ENCODE measurements at places on chromosomes 13 and 19.

DNA sequence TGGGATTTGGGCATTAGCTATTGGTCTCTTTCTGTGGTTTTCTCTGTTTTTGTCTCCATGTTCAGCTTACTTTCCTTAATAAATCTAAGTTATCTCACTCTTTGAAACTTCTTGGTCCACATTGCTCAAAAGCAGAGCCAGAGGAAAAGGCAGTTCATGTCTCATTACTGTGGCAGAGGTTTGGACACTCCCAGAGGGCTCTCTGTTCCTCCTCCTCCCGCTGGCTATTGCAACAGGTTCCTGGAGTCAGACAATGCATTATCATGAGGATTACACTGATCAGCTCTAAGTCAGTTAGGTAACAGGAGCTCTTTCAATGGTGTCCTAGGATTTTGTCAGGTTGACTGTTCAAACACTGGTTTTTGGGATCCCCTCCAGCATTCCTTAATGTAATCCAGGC lies 298.8 kb downstream of the NDFIP2 start:
- no peak for DNase-seq

- peak; percentile 72 for DNase-seq
These were observed 14.0 kb upstream of the GPR4 start for GRCh38 chr19:45615795-45616703.

DNA sequence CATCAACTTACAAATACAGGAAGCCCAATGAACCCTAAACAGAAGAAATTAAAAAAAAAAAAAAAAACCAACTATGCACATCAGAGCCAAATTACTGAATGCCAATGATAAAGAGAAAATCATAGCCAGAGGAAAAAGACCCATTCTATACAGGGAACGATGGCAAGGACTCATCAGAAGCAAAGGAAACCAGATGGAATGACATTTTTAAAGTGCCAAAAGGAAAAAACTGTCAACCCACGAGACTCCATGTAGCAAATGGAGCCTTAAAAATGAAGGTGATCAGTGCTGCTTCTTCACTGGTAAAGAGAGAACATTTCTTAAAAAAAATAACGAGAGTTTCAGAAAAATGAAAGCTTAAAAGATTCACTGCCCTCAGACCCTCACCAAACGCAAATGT lies 18.3 kb downstream of the PCID2 start:
- DNase-seq, result no peak

DNA sequence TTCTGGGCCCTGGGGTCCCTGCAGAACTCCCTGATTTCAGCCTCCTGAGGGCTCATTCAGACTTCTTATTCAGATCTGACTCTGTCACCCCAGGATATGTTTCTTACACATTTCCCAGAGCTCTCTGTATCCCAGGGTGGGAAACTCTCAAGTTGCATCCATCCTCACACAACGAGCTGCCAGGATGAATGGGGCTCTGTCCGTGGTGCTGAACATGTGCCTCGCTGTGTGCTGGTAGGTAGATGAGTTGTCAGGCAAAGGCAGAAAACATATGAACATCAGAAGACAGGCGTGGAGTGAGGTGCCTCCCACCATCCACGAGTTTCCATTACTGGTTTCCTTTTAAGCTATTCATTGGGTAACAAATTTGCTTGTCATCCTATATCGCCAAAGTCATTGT lies 11.4 kb upstream of the IGFL1 start:
- peak; percentile 21 for DNase-seq

DNA sequence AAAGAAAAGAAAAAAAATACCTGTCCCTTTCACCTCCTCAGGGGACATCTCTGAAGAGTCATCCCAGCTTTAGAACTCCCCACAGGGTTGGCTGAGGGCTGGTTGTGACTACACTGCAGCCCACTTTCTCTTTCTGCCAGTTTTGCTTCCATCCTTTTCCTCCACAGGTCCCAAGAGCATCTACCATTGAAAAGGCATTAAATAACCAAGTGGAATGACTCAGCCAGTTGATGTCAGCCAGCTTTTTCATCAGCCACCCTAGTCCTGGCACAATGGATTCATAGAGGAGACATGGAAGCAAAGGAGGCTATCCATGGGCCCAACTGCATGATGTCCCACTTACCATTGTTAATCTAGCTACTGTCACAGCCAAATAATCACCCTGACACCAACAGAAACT lies 9.2 kb upstream of the RCBTB1 start:
- no peak for DNase-seq

DNA sequence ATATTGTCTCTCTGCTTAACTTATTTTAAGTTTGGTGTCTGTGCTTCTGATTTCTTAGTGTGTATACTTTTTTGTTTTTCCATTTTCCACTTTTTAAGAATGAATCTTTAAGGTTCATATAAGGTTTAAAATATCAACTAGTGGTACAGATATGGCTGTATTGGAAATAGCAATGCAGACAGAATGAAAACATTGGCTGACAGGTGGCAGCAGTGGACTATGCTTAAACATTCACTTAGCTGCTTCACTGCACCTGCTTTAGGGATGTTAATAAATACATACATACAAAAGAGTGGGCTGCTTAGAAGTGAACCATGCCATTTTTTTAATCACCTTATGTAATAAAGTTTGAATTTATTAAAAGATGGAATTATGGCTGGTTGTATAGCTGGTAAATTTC lies 27.3 kb downstream of the TM9SF2 start:
- peak; percentile 29 for DNase-seq

- DNase-seq, result no peak
These were observed 32.2 kb downstream of the C13orf46 start for GRCh38 chr13:113941571-113942191.

DNA sequence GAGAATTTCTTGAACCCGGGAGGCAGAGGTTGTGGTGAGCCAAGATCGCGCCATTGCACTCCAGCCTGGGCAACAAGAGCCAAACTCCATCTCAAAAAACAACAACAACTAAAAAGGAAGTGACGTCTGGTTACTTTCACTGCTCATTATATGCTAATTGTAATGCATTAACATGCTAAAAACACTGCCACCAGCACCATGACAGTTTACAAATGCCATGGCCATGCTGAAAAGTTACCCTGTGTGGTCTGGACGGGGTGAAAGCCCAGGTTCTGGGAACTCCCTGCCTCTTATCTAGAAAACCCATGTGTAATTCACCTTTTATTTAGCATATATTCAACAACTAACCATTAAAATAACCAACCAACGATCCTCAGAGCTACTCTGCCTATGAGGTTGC lies 28.1 kb downstream of the CPT1C start:
- no peak for DNase-seq

- DNase-seq, result no peak
These were observed 8.1 kb downstream of the FAM187B start for GRCh38 chr19:35220315-35220921.

DNA sequence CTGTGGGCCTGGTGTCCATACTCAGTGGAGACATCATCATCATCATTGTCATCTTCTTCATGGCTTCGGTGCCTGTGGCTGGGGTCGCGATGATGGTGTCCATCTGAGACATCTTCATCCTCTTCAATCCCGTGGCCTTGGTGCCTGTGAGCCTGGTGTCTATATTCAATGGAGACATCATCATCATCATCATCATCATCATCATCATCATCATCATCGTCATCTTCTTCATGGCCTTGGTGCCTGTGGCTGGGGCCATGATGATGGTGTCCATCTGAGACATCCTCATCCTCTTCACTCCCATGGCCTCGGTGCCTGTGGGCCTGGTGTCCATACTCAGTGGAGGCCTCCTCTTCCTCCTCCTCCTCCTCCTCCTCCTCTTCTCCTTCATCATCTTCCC lies 917 bp downstream of the HRC start:
- no peak for DNase-seq

- no peak for DNase-seq
These were observed 4.2 kb downstream of the FPR3 start for GRCh38 chr19:51799034-51799773.

DNA sequence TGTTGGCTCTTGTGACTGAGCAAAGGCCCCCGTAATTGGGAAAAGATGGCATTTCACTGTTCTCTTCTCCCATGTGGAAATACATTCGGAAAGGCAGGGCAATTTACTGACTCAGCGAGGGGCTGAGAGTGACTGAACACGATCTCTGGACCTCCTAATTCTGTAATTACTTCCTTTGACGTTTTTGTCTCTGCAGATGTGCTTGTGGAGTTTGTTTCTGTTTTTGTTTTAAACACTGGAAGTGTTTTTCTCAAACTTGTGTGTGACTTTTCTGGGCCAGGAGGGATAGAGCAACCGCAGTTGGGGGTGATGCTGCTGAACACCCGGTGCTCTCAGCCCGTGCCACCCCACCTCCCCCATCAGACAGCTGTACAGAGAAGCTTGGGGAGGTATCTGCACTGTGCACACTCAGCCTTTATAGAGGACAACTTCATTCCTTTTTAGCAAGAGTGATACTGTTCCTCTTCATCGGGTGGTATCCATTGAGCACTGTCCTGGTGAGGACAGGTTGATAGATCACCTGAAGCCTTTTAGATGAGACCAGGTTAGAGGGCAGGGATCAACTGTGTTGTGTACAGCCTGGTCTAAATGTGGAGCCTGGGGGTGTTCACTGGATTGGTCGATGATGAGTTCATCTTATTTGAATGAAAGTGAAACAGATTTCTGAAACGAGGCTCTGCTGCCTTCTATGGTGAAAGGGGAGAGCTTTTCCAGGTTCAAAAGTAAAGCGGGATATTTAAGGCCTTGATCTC lies 117.4 kb downstream of the ESD start:
- peak; percentile 37 for DNase-seq

DNA sequence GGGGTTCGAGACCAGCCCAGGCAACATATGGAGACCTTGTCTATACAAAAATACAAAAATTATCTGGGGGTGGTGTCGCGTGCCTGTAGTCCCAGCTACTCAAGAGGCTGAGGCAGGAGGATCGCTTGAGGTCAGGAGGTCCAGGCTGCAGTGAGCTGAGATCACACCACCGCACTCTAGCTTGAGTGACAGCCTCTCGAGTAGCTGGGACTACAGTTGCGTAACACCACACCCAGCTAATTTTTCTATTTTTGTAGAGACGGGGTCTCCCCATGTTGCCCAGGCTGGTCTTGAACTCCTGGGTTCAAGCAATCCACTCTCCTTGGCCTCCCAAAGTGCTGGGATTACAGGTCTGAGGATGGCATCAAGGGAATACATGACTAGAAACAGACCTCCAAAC lies 30.8 kb upstream of the MUC16 start:
- DNase-seq, result no peak

DNA sequence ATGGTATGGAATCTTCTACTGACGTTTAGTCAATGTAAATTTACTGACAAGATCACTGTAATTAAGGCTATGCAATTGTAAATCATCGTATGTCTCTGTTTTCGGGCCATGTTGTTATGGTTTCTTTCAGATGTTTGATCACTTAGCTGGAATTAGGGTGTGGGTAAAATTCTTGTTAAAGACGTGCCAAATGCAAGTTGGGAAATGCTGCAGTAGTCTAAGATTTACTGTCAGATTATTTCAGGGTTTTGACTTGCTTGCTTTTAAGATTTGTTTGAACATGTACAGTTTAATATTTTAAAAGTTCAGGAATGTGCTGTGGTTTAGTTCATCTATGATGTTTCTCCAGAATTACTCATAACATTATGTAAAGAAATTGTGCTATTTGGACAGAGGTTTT lies 10.8 kb downstream of the NDFIP2 start:
- no peak for DNase-seq
